ENCODE measurements at places on chromosomes 1 and 21.
A peak's percentile ranks its signal among the peaks of the same experiment; 100 is the strongest.

- DNase-seq = no peak
These were observed 102.5 kb upstream of the TARDBP start for GRCh38 chr1:10909697-10910680.

DNA sequence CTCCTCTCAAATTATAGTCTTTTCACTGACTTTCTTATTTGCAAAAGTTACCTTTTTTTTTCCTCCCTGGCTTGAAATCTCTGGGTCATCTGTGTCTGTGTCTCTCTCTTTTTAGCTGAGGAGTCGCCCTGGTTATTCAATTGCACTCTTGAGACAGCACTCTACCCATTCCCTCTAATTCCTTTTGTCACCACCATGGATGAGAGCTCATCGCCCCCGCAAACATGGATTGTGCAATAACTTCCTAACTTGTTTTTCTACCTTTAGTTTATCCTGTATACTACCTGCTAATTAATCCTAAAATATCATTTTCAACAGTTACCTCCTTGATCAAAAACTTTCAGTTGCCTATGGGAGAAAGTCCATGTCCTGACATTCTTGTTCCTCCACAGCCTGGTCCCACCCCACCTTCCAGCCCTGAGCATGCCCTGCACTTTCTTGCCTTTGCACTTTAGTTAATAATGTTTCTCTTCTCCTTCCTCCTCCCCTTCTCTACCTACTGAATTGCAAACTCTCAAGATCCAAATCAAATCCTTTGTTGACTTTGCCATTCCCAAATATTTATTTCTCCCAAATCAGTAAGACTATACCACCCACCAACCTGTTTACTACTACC is 110.4 kb upstream of the MAGI3 start:
- DNase-seq = no peak

DNA sequence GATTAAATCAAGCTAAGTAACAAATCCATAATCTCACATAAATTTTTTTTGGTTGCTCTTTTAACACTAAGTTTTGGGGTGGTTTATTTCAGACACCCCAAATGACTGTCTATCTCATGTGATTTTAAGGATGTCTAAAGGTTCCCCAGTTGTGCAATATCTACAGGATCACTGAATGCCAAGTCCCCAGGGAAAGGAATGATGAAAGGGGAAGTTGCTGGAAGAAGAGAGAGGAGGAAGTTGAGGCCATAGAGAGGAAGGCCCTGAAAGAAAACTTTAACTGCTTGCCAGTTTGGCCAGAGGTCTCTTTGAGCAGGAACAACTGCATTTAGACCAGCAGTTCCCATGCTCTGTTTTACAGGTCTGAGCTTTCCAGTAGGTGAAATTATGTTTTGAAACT is 27.5 kb upstream of the SLC19A2 start:
- DNase-seq = no peak

GRCh38 chr1:47196622-47197021 is 6.8 kb upstream of the PDZK1IP1 start:
- DNase-seq = no peak

- DNase-seq = no peak
These were observed 124.9 kb downstream of the ITSN1 start for GRCh38 chr21:33767236-33767635.

GRCh38 chr1:186375929-186376319 is 286 bp downstream of the ODR4 start:
- no peak for DNase-seq

DNA sequence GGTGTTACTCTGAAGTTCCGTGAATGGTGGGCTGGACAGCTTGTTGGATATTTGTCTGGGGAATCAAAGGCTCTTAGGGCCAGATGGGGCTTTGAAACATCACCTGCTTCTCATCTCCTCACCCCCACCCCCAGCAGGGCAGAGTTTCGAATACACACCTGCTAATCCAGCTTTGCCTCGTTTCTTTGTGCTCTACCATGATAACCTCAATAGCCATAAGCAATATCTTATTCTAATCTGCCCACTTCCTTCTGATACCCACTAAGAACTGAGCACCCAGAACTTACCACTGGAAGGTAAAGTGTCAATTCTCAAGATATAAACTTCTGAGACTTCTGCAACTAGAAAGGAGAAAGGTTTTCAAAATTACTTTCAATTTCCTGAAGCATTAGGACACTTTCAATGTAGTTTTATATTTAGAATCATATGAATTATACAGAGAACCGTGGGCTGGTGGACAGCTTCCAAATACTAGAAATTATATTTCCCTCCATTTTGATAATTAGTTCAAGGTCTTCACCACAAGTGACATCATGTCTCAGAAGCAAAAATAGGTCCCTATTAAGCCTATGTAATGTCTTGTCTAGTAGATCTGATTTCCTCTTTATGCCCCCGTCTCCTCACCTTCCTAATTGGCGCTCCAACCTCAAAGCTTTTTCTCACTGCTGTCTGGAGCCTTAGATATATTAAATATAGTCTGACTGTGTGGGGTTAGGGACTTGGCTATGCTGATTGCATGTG is 64.4 kb upstream of the NEK2 start:
- DNase-seq = no peak

- peak; percentile 56 for DNase-seq
These were observed 28.4 kb downstream of the URB1 start for GRCh38 chr21:32364387-32364786.

DNA sequence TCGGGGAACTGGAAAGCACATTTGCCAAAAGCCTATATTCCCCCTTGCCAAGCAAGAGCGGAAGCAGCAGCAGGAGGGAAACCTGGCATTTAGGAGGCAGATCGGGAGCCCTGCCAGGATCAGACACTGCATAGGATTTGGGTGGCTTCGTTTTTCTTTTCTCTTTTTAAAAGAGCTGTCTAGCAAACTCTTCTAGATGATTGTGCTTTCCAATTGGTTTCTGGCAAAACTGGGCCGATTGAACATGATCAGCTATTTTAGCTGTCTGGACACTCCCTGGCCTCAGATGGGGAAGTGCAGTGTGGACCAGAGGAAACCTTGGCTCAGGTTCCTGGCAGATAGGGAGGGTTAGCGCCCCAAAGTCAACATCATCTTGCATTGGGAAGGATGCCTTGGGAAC is 414.0 kb upstream of the KAZN start:
- DNase-seq = no peak

- DNase-seq = no peak
These were observed 620.1 kb upstream of the ADAMTS5 start for GRCh38 chr21:27586986-27587385.

- peak; percentile 64 for DNase-seq
These were observed 9.1 kb downstream of the SEMA4A start for GRCh38 chr1:156162430-156163037.

GRCh38 chr1:201364808-201365105 is 12.7 kb downstream of the TNNT2 start:
- DNase-seq = no peak

DNA sequence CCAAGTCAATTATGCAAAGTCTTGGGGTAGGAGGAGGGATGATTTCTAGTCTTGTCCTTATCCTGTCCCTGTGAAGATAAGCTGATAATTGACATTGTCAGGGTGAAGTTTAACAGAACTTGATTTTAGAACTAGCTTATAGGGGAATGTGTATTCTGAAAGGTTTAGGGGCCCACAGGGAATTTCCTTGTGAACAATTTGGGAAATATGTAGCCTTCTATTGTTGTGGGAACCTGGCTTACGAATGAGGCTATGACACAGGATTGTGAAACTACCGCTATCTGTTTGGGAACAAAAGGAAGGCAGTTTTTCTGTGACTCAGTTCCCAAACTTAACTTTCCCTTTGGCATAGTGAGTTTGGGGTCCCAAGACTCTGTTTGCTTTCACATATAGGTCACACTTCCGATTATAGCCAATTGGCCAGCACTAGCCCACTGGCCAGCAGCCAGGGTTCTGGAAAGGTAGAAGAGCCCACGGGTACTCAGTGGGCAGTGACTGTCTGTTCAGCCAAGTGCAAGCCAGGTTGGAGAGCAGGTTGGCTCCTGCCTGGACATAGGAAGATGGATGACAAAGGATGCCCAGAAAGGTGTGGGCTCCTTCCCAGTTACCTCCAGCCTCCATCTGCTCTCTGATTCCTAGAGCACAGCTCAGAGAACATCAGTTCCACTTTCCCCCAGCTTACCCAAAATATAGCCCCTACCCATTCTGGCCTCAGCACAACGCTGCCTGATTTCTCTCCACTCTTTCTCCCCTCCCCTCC is 35.5 kb downstream of the H3-3A start:
- no peak for DNase-seq

GRCh38 chr1:150964164-150964489 is 10.5 kb downstream of the CERS2 start:
- DNase-seq = no peak

All from umbilical cord (tissue), 2 donors.